ENCODE measurements at places on chromosomes 7 and 10.

DNA sequence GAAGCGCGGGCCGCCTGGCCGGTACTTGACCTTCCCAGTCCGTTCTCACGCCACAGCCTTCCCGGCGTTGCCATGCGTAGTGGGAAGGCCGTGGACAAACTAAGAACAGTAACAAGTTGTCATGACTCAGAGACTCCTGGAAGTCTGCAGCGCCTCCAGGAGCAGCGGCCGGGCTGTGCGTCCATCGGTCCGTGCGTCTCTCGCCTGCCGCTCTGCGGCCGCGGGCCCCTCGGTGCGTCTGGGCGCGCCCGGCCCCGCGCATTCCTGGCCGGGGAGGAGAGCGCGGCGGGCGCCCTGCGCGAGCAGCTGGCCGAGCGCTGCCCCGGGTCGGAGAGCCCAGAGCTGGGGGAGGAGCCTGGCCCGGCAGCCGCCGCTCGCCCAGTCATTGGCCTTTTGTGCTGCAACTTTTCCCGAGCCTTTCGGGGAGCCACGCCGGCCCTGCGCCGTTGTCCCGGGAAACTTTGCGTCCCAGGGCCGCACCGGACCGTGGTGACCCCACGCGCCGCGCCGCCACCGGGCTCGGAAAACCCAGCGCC lies 123.7 kb downstream of the TACC2 start:
- no peak for DNase-seq

- DNase-seq = no peak
These were observed 205.8 kb upstream of the HDAC9 start for GRCh38 chr7:18289788-18290187.

- no peak for DNase-seq
These were observed 80.3 kb upstream of the UCN3 start for GRCh38 chr10:5284311-5285057.

GRCh38 chr10:129793996-129794395 lies 170.1 kb downstream of the EBF3 start:
- DNase-seq = no peak

DNA sequence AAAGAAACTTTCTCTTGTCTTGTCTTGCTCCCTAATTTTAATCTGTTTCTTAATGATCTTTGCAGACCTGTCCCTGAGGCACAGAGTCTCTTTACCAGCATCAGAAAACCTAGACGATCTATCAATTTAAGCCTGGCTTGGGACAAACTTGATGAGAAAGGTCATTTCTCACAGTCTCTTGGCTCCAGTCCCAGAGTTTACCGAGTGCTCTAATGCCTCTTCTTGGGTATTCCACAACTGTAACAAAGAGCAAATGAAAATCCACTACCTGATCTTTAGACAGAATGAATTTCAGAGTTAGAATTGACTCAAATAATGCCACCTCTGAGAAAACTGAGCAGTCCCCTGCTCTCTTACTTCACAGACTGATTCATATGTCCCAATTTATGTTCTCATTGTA lies 106.4 kb upstream of the DNAJB12 start:
- DNase-seq = no peak

DNA sequence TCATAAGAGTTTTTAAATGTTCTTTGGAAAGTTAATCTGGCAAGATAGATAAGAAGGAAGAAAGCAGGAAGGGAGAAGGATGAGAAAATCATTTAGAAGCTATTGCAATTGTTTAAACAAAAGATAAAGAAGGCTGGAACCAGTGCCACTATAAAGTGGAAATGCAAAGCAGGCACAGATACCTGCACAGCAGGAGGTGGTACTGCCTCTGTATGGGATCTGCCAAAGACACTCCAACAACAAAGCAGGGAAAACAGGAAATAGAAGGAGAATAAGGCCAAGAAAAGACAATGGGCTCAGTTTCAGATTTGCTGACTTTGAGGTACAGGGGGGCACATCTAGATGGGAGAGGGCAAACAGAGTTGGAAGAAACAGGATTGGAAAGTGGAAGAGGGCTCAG lies 138.6 kb downstream of the PPP1R17 start:
- no peak for DNase-seq

DNA sequence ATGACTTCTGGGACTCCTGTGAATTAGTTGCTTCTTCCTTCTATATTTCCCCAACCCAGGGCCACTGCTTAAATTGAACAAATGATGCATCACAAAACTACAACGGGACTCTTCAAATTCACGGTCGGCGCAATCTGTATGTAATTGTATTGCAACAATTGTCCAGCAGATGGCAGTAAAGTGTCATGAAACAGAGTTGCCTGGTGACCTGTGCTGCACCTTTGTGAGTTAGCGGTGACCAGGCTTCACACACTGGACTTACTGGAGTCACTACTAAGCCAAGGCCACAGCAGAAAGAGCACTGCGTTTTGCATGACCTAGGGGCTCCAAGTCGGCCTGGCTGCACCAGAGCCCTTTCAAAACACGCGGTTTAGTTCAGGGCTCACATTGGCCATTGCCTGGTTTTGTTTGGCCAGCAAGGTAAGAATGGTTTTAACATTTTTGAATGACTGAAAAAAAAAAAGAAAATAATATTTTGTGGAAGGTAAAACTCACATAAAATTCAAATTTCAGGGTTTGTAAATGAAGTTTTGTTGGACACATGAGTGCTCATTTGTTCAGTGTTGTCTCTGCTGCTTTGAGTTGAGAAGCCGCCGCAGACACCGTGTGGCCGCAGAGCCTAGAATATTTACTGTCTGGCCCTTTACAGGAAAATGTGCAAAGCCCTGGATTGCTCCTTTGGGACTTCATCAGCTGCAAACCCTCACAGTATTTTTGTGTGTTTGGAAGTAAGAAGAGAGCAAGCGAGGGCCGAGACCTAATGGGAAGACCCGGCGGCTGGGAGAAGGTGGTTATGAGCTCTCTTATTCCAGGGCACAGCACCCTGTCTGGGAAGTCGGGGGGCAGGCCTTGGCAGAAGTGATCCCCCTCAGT lies 23.2 kb upstream of the ZNF32 start:
- DNase-seq = peak; percentile 39

DNA sequence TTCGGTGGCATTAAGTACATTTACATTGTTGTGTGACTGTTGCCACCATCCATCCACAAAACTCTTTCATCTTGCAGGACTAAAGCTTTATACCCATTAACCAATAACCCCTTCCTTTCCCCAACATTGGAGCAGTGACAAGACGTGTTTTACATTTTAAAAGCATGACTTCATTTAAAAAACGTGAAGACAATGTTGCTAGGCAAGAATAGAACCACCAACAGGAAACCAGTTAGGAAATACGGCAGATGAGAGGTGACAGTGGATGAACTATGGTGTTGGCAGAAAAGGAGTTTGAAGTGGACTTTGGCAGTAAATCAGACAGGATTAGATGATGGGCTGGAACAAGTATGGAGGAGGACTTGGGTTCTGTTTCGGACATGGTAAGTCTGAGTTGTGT lies 17.0 kb downstream of the TMEM236 start:
- DNase-seq = no peak

DNA sequence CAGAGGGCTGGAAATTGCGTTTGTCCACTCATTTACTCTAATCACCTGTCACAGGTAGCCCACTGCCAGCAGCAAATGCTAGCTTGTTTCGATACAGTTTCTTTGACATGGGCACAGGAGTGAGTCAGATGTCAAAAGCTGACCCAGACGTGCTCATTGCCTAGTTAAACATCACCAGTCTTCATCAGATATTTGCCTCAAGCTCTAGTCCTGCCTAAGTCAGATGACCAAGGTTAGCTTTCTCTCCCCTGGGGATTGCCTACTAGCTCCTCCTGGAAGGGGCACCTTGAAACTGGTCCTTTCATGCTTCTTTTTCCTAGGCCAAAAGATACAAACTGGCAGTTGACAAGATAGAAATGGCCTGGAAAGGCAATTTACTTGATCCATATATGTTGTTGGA lies 35.2 kb downstream of the GPAM start:
- no peak for DNase-seq

GRCh38 chr7:103711413-103711812 lies 265.4 kb upstream of the SLC26A5 start:
- DNase-seq = no peak

DNA sequence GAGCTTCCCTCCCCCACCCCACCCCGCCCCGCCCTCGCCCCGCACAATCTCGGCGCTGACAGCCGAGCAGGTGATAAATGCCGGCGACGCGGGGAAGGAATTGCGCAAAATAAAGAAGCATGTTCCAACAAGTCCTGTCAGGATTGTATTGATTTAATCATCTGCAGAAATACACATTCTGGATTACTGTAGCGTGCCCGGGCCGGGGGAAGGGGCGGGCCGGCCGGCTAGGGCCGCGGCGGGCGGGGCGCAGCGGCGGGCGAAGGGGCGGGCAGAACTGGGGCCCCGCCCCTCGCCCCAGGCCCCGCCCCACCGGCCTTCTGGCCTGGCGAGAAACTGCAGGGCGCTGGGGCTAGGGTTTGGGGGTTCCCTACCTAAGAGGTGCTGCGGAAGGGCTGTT lies 88.9 kb upstream of the PAX2 start:
- no peak for DNase-seq

- DNase-seq = no peak
These were observed 19.8 kb upstream of the RASSF4 start for GRCh38 chr10:44939691-44940401.

- DNase-seq = no peak
These were observed 317.4 kb downstream of the BMPER start for GRCh38 chr7:34222722-34223121.

DNA sequence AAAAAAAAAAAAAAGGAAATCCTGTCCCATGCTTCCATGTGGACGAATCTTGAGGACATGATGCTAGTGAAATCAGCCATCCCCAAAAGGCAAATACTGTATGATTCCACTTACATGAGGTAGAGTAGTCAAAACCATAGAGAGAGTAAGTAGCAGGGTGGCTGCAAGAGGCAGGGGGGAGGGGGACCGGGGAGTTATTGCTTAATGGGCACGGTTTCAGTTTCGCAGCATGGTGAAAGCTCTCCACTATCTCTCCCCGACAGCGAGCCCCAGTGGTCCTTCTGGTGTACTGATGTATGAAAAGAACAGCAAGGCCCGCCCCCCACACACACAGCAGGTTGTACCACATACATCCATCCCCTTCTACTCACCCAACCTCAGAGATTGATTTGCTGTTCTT lies 32.8 kb downstream of the NOD1 start:
- peak; percentile 43 for DNase-seq

- DNase-seq = no peak
These were observed 159.9 kb downstream of the CALCR start for GRCh38 chr7:93414574-93414973.

DNA sequence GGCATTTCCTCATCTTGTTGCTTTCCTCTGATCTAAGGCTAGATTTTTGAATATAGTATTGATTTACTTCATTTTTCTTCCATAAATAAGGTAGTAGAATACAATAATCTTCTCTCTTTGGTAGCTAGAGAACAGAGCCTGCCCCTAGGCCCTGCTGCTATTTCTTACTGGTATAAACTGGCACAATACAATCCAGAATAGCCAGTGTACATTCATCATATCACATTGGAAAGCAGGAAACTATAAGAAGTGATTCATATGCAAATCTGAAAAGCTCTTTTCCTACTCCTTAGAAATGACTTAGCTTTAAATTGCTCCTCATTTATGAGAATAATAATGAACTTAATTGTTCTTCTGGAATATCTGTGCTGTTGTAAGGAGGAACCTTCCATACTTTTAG lies 100.2 kb downstream of the KCND2 start:
- DNase-seq = no peak

GRCh38 chr7:142749218-142749993 lies at the start of gene PRSS1:
PRSS1 (plus strand) TSS chr7:142749472; CDS start chr7:142749485, 13 bp downstream.
- DNase-seq = no peak

DNA sequence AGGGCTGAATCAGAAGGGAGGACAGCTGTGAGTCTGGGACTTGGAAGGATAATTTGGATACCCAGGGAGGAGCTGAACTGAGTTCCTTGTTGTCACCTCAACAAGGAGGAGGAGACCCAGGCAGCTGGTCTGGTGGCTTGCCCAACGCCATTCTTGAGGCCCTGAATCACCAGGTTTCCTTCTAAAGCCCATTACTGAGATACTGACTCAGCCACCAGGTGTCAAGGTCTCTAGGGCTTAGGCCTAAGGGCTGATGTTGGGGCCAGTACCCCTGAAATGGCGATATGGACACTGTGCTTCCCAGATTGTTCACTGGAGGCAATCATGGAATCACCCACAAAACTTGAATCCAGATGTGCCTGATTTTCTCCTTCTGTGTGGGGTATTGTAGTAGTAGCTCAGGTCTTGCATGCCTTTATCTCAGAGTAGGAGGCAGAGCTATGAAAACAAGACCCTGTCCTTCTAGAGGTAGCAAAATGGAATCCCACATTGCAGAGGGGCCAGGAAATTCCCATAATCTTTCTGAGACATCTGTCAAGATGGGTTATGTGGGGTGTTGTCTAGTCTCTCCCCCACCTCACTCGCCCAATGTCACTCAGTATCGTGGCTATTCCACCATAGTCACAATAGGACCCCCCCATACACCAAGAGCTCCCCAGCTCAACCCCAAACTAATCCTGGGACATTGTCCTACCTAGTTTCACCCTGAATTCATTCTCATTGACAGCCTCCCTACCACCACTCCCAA lies 1.8 kb upstream of the ATG9B start:
- DNase-seq = no peak

- no peak for DNase-seq
These were observed 45.0 kb downstream of the TNS3 start for GRCh38 chr7:47536661-47537611.

DNA sequence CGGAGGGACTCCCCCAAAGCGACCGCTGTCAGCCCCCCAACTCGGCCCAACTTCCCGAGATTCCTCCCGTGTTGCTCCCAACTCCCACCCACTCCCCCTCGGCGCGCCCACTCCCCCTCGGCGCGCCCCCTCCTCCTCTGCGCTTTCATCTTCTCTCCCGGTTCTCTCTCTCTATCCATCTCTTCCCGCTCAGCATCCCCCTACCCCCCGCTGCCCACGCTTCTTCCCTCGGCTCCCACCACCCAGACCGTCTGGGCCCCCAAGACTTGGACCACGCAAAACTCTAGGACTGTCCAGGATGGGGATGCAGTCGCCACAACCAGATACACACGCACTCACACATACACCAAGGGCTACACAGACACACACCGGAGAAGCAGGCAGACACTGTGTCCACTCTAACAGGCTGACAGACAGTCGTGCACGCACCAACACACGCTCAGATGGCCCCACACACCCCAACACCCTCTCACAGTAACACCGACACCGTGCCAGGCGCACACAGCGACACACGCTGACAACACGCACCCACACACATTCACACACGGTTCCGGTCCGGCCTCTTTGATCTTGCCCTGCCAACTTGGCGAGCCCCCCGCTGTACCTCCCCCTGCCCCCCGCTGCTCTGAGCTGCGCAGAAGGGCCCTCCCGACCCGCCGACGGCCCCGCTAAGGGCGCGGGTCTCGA lies 1.1 kb downstream of the GRID1 start:
- DNase-seq = no peak

- DNase-seq = no peak
These were observed 3.7 kb upstream of the MCU start for GRCh38 chr10:72688208-72688651.
